Inflammatory macrophage (primary cell): ENCODE measurements at places on chromosomes 13 and 19.
A peak's percentile ranks its signal among the peaks of the same experiment; 100 is the strongest.

GRCh38 chr19:43152214-43152613, 34.1 kb downstream of the PSG5 start:
- DNase-seq: no peak

GRCh38 chr13:48295271-48295670, 8.3 kb upstream of the RB1 start:
- no peak for DNase-seq

DNA sequence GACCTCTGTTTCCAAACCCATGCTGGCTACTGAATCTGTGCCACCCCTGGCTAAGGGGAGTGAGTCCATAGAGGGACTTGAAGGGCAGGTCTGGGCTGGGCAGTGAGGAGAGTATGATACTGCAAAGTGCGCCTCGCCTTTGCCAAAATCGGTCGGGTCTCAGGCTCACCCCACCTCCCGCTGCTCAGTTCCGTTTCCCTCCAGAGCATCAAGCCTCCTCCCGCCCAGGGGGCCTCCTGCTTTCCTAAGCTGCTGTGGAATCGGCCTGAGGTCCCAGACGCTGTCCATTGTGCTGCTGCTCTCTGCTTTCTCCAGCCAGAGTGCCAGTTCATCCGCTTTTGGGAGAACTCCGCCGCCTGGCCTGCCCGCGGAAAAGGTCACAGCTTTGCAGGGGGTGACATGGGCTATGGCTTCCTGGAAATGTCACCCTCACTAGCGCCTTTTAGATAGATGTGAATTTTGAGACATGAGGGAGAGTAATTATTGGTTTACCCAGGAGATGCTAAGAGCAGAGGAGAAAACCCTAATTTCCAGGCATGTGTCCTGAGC, 1418.4 kb downstream of the UQCRFS1 start:
- DNase-seq: peak; percentile 8

DNA sequence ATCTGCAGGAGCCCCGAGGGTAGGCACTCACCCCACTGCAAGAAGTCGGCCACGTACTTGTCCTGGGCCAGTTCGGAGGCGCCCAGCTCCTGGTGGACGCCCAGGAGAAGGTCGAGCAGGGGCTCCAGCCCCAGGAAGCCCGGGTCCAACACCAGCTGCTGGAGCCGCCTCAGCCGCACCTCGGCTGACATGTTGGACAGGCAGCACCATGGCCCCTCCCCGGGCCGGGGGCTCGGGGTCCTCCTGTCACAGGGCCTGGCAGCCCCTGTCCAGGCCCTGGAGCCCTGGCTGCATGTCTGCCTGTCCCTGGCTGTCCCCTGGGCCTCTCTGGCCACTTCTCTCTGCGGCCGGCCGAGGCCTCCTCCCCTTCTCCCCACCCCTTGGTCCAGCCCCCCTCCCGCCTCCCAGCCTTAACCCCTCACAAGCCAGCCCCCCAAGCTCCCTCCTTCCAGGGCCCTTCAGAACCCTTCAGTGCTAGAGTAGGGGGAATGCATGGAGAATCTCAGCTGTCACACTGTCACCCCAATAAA, at the start of gene DMPK:
TSS of gene DMPK (minus strand) at position 329 of the 530 bp plus-strand sequence. CDS start at position 191, 138 bp downstream.
- no peak for DNase-seq

GRCh38 chr13:102724923-102725322, 30.1 kb upstream of the METTL21C start:
- DNase-seq: no peak

GRCh38 chr13:35165205-35165604, 223.1 kb downstream of the NBEA start:
- DNase-seq: no peak

DNA sequence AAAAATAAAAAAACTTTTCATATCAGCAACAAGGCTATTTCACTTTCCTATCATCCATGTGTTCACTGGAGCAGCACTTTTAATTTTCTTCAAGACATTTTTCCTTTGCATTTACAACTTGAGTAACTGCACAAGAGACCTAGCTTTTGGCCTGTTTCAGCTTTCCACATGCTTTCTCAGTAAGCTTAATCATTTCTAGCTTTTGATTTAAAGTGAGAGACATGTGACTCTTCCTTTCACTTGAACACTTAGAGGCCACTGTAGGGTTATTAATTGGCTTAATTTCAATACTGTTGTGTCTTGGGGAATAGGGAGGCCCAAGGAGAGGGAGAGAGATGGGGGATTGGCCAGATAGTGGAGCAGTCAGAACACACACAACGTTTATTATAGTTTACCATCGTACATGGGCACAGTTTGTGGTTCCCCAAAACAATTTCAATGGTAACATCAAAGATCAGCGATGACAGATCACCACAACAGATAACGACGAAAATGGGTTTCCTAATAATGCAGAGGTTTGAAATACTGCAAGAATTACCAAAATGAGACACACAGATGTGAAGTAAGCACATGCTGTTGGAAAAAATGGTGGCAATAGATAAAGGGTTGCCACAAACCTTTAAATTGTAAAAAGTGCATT, 117.6 kb downstream of the GGACT start:
- no peak for DNase-seq

DNA sequence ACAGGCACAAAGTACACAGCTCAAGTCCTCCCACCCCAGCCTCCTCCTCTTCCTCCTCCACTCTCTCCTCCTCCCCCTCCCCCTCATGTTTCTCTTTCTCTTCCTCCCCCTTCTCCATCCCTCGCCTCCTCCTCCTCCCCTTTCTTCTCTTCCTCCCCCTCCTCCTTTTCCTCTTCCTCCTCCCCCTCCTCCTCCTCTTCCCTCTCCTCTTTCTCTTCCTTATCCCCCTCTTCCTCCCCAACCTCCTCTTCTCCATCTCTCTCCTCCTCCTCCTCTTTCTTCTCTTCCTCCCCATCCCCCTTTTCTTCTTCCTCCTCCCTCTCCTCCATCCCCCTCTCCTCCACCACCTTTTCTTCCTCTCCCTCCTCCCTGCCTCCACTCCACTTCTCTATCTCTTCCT, 276.3 kb upstream of the TSHZ3 start:
- no peak for DNase-seq

- DNase-seq: peak; percentile 97
Measured at GRCh38 chr13:99281811-99282263, 23.7 kb upstream of the GPR18 start.

- DNase-seq: no peak
Measured at GRCh38 chr19:9941671-9942070, 5.4 kb upstream of the OLFM2 start.

GRCh38 chr13:52036037-52036436, 11.5 kb downstream of the UTP14C start:
- no peak for DNase-seq

- no peak for DNase-seq
Measured at GRCh38 chr19:33535226-33535625, 13.6 kb upstream of the PEPD start.

DNA sequence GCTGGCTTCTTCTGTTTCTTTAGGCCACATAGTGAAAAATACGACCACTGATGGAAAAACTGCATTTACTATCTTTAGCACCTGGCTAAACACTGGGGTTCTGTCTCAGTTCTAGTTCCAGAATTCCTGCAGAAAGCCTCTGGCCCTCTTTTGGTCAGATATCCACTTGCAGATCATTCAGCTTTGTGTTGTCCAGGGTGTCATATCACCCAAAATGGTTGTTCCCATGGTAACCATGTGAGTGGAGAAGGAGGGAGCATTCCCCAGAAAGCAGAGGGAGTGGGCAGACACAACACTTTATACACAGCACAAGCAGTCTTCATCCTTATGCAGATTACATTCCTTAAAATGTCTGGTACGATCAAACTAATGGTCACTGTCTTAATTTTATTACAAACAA, 73.5 kb downstream of the CAB39L start:
- DNase-seq: no peak

DNA sequence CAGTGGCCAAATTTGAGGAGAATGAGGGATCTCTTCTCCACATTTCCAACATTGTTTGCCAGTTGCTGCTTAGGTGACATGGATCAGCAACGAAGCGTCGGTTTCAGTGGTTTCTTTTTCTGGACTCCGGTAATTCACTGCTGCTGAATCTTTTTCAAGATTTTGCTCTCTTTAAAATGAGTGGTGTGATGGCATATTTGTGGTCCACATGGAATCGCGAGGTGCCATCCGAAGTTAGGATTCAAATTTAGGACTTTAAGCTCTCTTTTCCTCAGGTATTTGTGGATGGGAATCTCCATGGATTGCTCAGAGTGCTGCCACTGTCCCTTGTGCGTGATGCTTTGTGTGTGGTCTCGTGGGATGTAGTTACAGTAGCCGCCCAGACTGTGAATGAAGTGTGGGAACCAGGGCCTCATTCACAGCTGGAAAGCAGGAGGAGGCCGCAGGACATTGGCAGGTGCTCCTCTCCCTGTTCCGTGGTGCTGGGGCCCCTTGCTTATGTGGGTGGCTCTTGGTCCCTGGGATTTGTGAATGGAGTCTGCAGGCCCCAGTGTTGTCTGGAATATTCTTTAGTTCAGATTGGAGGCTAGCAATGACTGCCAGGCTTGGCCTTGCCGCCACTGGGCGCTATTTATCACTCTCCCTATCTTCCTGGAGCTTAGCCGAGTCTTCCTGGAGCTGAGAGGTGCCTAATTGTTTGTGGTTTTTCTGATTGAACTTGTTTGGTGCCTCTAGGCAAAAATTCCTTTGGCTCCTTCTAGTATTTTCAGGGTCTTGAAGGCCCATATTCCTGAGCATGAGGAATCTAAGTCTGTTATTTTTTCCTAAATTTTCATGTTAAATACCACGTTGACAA, 1.5 kb downstream of the ILF3 start:
- no peak for DNase-seq

- DNase-seq: no peak
Measured at GRCh38 chr13:106527826-106528225, 7.6 kb downstream of the EFNB2 start.

GRCh38 chr13:110114316-110114715, 192.6 kb downstream of the COL4A1 start:
- peak; percentile 7 for DNase-seq

DNA sequence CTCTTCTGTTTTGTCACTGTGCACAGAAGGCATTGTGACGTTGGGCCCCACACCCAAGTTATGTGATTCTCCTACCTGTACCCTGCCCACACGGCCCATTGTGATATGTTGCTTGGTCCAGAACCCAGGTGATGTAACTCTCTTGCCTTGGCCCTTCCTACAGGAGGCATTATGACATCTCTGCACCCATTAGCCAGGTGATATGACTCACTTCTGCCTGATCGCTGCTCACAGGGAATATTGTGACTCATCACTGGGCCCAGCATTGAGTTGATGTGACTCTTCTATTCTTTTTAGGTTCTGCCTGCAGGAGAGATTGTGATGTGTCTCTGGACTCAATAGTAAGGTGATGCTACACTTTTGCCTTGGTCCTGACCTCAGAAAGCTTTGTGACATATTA, 65.4 kb upstream of the ZNF91 start:
- DNase-seq: no peak

- DNase-seq: no peak
Measured at GRCh38 chr19:40702337-40703012, 12.0 kb upstream of the NUMBL start.

DNA sequence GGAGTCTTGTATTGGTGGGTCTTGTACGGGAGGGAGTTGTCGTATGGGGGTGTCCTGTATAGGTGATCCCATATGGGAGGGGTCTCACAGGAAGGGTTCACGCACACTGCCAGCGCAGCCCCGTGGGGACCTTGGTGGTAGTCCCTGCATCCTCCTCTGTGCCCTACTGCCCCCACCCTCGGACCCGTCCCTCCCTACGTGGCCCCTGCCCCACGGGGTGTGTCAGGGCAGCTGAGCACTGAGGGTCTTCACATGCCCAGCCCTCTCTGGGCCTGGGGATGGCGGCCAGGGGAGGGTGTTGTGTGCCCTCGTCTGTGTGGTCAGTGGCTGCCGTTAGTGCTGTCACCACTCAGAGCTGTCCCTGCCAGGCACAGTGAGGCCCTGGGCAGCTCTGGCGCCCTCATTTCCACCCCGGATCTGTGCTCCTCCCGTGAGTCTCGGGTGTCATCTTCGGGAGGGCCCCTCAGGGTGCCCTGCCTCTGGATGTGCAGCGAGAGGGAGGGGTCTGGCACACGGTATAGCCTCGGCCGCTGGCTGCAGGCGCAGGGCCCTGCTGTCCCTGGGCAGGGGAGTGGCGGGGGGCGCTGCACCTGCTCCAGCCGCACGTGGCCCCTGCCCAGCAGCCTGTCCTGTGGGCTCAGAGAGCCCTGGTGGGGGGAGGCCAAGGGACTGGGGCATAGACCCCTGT, 16.0 kb upstream of the GNA15 start:
- no peak for DNase-seq

GRCh38 chr13:91312324-91312723, 35.2 kb upstream of the MIR17HG start:
- DNase-seq: no peak

- DNase-seq: no peak
Measured at GRCh38 chr13:65868884-65869283, 1361.3 kb downstream of the PCDH9 start.

DNA sequence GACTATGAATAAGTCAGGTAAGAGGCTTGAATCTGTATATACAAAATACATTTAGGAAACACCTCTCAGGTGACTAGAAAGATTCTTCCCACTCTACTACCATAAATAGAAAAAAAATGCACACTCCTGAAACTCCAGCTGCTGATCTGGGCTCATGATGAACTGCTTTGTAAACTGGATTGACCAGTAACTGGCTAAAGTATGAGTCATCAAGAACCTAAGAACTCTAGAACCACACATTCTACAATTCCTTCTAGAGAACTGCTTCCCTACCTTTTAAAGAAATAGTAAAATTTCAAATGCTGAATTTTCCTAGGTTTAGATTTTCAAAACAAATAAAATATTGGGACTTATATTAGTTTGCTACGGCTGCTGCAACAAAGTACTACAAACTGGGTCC, 55.2 kb downstream of the ELF1 start:
- DNase-seq: no peak

DNA sequence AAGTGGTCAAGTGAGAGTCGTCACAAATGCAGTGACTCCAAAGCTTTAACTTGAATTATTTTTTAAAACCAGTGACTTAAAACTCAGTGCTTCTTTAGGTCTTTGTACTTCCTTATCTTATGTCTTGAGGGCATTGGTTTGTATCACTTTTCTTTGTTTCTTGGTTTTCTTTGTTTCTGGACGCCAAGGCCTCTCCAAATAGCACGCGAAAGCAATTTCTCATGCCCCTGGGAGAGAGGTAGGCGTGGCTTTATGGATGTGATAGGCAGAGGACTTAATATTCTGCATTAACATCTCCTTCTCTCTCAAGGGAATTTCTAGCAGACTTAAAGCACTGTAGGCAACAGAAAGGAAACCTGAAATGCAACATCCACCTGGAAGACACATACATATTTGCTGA, 20.6 kb downstream of the UBE2L5 start:
- no peak for DNase-seq

DNA sequence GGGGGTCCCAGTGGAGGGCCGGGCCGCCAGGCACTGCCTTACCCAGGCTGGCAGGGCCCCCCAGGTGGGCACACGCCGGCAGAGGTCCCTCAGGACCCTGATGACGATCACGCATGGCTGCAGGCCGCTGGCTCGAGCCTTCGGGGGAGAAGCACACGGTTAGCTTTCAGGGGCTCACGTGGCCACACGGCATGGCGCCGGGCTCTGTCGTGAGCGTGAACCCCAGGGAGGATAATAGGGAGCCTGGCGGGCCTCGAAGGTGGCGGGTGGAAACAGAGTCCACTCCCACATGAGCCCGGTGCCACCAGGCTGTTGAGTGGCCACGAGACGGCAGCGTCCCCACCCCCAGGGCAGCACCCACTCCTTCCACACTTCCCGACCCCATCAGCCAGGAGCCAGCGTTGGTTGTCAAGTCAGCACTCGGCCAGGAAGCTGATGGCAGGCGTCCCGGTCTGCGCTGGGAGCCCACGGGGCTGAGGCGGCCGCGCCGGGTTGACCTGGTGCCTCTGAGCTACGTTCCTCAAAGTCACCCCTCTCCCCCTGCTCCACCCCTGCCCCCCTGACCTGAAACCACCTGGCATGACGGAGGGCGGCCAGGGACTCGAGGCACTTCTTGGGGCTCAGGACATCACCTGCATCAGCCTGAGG, 24.7 kb upstream of the MATK start:
- DNase-seq: peak; percentile 75
